ENCODE measurements at places on chromosomes 1 and 21. TPM values are rescaled to one million over a fixed set of nuclear protein-coding genes. Genes with fewer than 3 reads are reported as not detected.

GRCh38 chr21:39321424-39321823, 8.0 kb upstream of the BRWD1 start:
- H3K4me3 ChIP-seq = no peak overlapping the region
- no peaks in the 10 kb centered on the region for H3K27me3 ChIP-seq
- no peak overlapping the region for H3K27ac ChIP-seq
- H3K36me3 ChIP-seq = no peaks in the 10 kb centered on the region
- DNase-seq = no peak
- no peaks in the 10 kb centered on the region for H3K4me1 ChIP-seq

- no peaks in the 10 kb centered on the region for H3K36me3 ChIP-seq
- no peak overlapping the region for H3K27ac ChIP-seq
- H3K4me3 ChIP-seq = no peak overlapping the region
- H3K4me1 ChIP-seq = no peaks in the 10 kb centered on the region
Observed at GRCh38 chr1:104488296-104489015, 738.8 kb downstream of the AMY1C start.

GRCh38 chr1:87829360-87829759, 500.7 kb downstream of the LMO4 start:
- no peak overlapping the region for H3K4me3 ChIP-seq

GRCh38 chr1:188295157-188295556, 1466.4 kb downstream of the PLA2G4A start:
- H3K4me3 ChIP-seq = no peak overlapping the region
- no peaks in the 10 kb centered on the region for H3K4me1 ChIP-seq
- H3K27ac ChIP-seq = no peak overlapping the region
- no peaks in the 10 kb centered on the region for H3K27me3 ChIP-seq
- H3K36me3 ChIP-seq = no peaks in the 10 kb centered on the region

Gene AMPD1
- total RNA-seq = not detected

DNA sequence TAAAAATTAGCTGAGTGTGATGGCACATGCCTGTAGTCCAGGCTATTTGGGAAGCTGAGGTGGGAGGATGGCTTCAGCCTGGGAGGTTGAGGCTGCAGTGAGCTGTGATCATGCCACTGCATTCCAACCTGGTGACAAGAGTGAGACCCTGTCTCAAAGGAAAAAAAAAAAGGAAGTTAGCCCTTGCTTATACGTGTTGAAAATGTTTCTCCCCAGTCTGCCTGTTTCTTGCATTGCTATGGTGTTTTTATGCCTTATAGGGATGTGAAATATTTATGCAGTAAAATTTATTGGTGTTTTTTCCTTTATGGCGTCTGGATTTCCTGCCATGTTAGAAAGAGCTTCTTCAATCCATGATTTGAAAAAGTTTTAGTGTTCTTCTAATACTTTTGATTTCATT, 3.6 kb upstream of the RERE start:
- H3K4me3 ChIP-seq = no peak overlapping the region
- peaks cover 28% of the 10 kb centered on the region for H3K4me1 ChIP-seq
- H3K36me3 ChIP-seq = no peaks in the 10 kb centered on the region
- DNase-seq = no peak
- H3K27me3 ChIP-seq = no peaks in the 10 kb centered on the region
- no peak overlapping the region for H3K27ac ChIP-seq

- no peak overlapping the region for H3K4me3 ChIP-seq
- H3K36me3 ChIP-seq = peaks cover 45% of the 10 kb centered on the region
- no peak for DNase-seq
- no peak overlapping the region for H3K27ac ChIP-seq
- H3K4me1 ChIP-seq = no peaks in the 10 kb centered on the region
- H3K27me3 ChIP-seq = no peaks in the 10 kb centered on the region
Observed at GRCh38 chr21:46127239-46128105, 27.9 kb downstream of the FTCD start.

GRCh38 chr1:18716112-18716784, 85.6 kb downstream of the PAX7 start:
- no peak for DNase-seq
- no peak overlapping the region for H3K27ac ChIP-seq

GRCh38 chr1:235056937-235057336, 71.7 kb downstream of the TOMM20 start:
- peaks cover 18% of the 10 kb centered on the region for H3K4me1 ChIP-seq
- no peak for DNase-seq
- H3K27me3 ChIP-seq = no peaks in the 10 kb centered on the region
- no peak overlapping the region for H3K4me3 ChIP-seq
- H3K27ac ChIP-seq = no peak overlapping the region
- no peaks in the 10 kb centered on the region for H3K36me3 ChIP-seq

GRCh38 chr21:43645976-43646375, 13.3 kb downstream of the HSF2BP start:
- DNase-seq = no peak
- peaks cover 3% of the 10 kb centered on the region for H3K4me1 ChIP-seq
- no peaks in the 10 kb centered on the region for H3K27me3 ChIP-seq
- H3K4me3 ChIP-seq = no peak overlapping the region
- no peak overlapping the region for H3K27ac ChIP-seq

DNA sequence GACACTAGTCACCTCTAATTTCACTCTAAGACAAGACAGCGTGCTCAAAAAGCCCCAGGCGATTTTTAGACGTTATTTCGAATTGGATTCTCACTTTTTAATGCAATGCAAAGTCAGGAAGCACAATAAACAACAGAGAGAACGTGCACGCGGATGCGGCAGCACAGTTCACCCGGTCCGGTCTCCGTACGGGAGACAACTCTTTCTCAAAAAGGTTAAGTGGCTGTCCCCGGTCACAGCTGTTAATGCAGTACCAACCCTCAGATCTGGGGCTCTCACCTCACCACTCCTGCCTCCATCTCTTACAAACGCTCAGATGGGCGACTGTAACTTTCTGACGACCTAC, 1.2 kb downstream of the HP1BP3 start:
- H3K36me3 ChIP-seq = no peaks in the 10 kb centered on the region
- H3K4me1 ChIP-seq = peaks cover 21% of the 10 kb centered on the region
- no peak for DNase-seq
- no peaks in the 10 kb centered on the region for H3K27me3 ChIP-seq
- H3K27ac ChIP-seq = peak overlapping the region; percentile 97

- no peak for DNase-seq
- no peaks in the 10 kb centered on the region for H3K27me3 ChIP-seq
- peaks cover 30% of the 10 kb centered on the region for H3K4me1 ChIP-seq
- no peaks in the 10 kb centered on the region for H3K36me3 ChIP-seq
- H3K27ac ChIP-seq = no peak overlapping the region
Observed at GRCh38 chr1:223077247-223077833, 65.7 kb downstream of the TLR5 start.

Gene KLF17
- not detected for total RNA-seq

DNA sequence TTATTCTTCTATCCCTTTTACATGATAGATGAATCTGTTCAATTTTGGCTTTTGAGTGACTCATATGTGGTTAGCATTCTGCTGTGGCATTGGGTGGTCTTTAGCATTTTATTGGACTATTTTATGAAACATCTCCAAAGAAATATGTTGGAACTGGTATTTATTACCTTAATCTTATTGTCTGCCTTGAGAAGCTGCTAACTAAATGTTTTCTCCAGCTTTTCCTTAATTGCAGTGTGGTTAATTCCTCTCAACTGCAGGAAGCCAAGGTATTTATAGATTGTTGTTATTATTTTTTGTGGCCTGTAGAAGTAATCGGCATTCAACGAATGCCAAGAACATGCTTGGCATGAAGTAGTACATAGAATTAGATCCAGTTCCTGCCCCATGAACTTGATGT, 64.1 kb downstream of the NOS1AP start:
- H3K4me1 ChIP-seq = peaks cover 46% of the 10 kb centered on the region
- DNase-seq = no peak
- no peaks in the 10 kb centered on the region for H3K36me3 ChIP-seq
- H3K27me3 ChIP-seq = no peaks in the 10 kb centered on the region

DNA sequence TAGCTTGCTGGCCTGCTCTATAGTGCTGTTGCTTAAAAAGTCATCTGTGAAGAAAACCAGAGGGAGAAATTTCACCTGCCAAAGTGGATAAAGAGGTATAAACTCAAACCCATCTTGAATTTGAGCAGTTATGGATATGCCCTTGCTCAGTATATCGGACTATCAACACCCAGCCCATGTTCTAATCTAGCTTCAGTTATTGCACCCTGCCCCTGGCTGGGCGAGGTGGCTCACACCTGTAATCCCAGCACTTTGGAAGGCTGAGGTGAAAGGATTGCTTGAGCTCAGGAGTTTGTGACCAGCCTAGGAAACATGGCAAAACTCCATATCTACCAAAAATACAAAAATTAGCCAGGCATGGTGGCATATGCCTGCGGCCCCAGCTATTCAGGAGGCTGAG, 13.3 kb downstream of the LIX1L start:
- DNase-seq = no peak
- H3K27me3 ChIP-seq = no peaks in the 10 kb centered on the region
- H3K27ac ChIP-seq = no peak overlapping the region
- peaks cover 11% of the 10 kb centered on the region for H3K4me1 ChIP-seq
- H3K4me3 ChIP-seq = no peak overlapping the region

DNA sequence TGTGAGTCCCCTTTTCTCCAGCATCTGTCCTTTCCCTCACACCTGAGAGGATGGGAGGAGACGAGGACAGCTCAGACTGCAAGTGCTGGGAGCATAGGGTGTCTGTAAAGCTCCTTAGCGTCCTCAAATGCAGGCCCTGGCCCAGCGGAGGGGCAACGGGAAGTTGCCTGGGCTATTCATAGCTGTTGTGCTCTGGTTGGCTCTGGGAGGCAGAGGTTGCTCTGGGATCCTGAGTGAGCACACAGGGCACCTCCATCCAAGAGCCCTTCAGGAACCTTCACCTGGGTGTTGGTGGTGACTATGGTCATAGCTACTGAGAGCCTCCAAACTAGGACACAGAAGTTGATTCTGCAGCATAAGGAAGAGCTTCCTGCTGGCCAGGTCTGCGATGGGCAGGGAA, 2.6 kb downstream of the PADI1 start:
- peaks cover 2% of the 10 kb centered on the region for H3K4me1 ChIP-seq
- no peak overlapping the region for H3K27ac ChIP-seq
- no peak for DNase-seq
- no peak overlapping the region for H3K4me3 ChIP-seq

Gene DHCR24
- 347 TPM for total RNA-seq

Gene LAMB3
- 14.0 TPM for total RNA-seq

Gene CRP
- not detected for total RNA-seq

- H3K27me3 ChIP-seq = no peaks in the 10 kb centered on the region
- no peak for DNase-seq
- no peak overlapping the region for H3K27ac ChIP-seq
- H3K4me1 ChIP-seq = peaks cover 15% of the 10 kb centered on the region
Observed at GRCh38 chr1:162722036-162722435, 68.5 kb upstream of the HSD17B7 start.

DNA sequence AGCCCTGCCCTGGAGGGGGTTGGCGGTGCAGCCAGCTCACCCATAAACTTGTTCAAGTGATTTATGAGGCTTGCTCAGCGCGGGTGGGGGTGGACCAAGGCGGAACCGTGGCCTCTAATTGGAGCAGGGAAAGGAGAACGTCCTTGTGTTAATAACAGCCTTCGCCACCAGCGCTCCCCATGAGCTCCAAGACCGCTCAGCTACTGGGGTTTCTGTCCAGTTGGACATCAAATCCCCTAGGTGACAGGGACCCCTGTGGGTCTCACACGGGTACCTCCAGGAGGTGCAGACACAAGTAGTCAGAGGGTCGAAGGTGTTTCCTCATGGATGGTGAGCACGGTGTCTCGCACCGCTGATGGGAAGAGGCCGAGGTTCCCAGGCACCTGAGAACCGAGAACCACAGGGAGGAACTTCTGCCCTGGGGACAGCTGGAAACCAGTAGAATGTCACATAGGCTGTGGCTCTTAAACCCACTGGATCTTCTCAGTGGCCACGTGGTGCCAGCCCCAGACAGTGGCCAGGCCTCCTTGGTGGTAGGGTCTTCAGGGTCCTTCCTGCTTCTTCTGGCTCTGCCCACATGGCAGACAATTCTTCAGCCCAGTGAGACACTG, 3.7 kb upstream of the ACTRT2 start:
- no peaks in the 10 kb centered on the region for H3K36me3 ChIP-seq
- no peak overlapping the region for H3K4me3 ChIP-seq
- no peak overlapping the region for H3K27ac ChIP-seq
- peaks cover 4% of the 10 kb centered on the region for H3K27me3 ChIP-seq
- DNase-seq = no peak

- no peaks in the 10 kb centered on the region for H3K4me1 ChIP-seq
- no peaks in the 10 kb centered on the region for H3K36me3 ChIP-seq
- H3K4me3 ChIP-seq = no peak overlapping the region
- H3K27me3 ChIP-seq = no peaks in the 10 kb centered on the region
Observed at GRCh38 chr1:40593449-40594186, 62.2 kb downstream of the ZNF684 start.

Gene KRTAP12-3
- total RNA-seq = not detected

- peak; percentile 86 for DNase-seq
- H3K4me1 ChIP-seq = no peaks in the 10 kb centered on the region
- H3K27ac ChIP-seq = no peak overlapping the region
- no peak overlapping the region for H3K4me3 ChIP-seq
Observed at GRCh38 chr1:106879538-106879937, 176.9 kb upstream of the PRMT6 start.

DNA sequence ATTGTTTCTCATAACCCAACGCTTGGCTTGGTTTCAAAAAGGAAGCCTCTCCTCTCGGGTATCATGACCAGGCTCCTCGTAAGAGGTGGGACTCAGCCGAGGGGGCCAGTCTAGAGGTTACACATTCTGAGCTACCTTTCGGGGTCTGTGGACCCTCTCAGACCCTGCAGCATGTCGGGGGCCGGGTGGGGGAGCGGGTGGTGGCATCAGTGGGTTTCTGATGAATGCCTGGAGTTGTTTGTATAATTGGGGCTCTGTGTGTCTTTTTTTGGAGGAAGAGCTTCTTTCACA, 229.3 kb downstream of the CAMTA1 start:
- H3K4me1 ChIP-seq = no peaks in the 10 kb centered on the region
- H3K4me3 ChIP-seq = no peak overlapping the region
- no peak for DNase-seq
- no peak overlapping the region for H3K27ac ChIP-seq

- no peaks in the 10 kb centered on the region for H3K36me3 ChIP-seq
- no peak overlapping the region for H3K4me3 ChIP-seq
Observed at GRCh38 chr1:165109013-165109412, 247.5 kb downstream of the LMX1A start.

Gene NOTCH2NLA
- total RNA-seq = 21.3 TPM

Gene GNG4
- total RNA-seq = 1.5 TPM
